ENCODE measurements at places on chromosomes 6 and 20.

- no peak for DNase-seq
Measured at GRCh38 chr6:5785249-5785648, 221.5 kb downstream of the NRN1 start.

DNA sequence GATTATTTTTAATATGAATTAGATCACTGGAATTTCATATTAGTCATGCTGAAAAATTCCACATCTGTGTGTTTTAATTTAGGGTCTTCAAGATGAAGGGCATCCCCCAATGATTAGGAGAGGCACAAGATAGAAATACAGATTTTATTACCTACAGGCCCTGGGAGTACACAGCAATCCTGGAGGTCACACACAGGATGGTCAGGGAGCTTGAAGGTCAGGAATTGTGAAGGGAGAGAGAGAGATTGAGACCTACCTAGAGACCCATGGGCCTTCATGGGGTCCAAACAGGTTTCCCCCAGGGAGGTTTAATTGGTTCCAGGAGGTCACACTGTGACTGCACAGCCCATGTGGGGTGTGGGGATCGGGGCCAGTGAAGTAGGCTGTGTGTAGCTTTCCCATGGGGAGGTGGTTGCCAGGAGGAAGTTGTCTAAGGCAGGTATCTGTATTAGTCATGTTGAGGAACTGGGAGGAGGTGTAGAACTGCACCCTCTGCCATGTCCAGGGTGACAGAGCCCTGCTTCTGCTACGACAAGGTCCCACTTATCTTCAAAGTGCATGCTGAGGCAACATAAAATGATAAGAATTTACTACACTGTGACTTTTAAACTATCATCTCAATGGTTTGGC is 18.3 kb downstream of the SNX9 start:
- no peak for DNase-seq

DNA sequence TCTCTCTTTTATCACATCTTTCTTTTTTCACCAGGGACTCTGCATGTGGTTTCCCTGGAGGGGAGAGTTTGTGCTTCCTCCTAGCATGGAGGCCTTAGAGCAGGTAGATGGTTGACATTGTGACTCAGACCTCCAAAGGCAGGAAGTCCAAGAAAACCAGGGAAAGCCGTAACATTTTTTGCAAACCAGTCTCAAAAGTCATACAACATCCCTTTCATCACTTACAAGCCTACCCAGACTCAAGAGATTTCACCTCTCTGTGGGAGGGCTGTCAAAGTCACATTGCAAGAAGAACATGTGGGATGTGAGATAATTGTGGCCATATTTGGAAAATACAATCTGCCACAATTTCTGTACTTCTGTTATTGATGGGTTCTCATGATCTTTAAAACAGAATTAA is 46.2 kb downstream of the SNRNP48 start:
- DNase-seq = no peak

DNA sequence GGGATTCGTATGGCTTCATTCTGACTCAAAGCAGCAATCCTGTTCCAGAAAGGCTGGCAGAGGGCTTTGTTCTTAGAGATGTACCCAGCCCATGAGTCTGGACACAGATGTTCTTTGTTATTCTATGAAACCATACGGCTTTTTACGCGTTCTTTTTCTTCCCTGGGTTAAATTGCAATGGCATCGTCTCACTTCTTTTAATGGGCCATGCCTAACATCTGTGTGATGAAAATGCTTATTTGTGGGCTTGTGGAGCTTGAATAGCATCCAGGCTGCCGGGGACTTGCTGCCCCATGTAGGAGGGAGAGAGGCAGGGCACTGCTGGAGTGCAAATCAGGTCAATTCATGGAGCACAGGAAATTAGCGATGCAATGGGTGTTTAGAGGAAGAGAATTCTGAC is 19.4 kb downstream of the FAM50B start:
- no peak for DNase-seq

GRCh38 chr6:37309046-37309445 is 44.7 kb upstream of the RNF8 start:
- no peak for DNase-seq

GRCh38 chr6:152310371-152310954 is 326.7 kb downstream of the SYNE1 start:
- DNase-seq = no peak

DNA sequence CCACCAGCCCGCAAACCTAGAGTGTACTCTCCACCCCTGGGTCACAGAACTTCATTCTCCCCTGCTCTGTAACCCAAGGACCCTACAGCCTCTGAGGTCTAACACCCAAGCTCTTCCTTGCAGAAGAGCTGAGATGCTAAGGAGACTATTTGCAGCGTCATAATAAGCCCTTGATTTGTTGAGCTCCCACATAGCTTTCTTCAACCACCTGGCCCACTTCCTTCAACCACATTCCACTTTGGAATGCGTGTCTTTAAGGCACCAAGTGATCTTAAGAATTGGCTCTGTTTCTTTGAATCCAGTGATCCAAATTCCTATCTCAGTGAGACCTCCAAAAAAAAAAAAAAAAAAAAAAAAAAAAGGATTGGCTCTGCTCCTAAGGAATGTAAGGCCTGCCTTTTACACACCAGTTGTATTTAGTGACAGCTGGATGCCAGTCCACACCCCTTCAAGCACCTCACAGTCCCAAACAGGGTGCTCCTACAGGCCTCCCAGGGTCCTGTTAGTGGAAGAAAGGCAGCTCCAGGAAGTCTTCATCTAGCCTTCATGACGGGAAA is 106.2 kb downstream of the UBE3D start:
- no peak for DNase-seq

DNA sequence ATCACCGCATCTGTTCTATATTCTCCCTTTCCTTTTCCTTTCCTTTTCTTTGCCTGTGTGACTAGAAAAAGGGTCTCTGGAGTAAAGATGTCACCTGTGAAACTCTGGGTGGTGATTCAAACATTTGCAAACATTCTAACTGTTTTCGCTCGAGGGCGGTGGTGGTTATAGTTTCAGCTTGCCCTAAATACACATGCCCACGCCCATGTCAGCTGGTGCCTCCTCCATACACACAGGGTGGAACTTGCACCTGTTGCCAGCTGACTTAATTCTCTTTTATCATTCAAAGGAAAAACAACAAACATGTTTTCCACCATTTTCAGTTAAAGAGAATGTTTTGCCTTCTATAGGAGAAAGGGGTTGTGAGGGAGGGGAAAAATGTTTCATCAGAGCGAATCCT is 381.9 kb upstream of the ARID1B start:
- no peak for DNase-seq

DNA sequence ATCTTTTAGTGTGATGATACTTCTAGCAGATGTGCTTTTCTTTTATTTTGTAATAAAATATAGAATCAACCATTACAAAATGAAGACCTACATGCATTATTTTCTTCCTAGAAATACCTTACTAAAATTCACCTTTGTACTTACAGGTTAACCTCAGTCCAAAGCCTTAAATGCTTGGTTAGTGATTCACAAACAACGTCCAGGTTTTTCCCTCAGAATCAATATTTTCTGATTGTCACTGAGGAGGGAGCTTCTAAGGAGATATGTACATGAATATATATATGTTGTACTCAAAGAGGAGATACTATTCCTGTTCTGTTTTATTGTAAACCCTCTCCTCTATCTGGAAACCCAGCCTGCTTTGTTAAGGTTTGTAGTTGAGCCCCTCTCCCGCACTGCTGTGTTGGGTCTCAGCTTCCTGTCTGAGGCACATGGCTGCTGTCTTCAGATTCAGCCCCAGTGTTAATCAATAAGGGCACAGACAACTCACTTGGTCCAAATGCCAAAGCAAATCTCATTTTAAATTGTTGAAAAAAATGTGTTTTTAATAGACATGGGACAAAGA is 33.9 kb upstream of the HS3ST5 start:
- DNase-seq = no peak

DNA sequence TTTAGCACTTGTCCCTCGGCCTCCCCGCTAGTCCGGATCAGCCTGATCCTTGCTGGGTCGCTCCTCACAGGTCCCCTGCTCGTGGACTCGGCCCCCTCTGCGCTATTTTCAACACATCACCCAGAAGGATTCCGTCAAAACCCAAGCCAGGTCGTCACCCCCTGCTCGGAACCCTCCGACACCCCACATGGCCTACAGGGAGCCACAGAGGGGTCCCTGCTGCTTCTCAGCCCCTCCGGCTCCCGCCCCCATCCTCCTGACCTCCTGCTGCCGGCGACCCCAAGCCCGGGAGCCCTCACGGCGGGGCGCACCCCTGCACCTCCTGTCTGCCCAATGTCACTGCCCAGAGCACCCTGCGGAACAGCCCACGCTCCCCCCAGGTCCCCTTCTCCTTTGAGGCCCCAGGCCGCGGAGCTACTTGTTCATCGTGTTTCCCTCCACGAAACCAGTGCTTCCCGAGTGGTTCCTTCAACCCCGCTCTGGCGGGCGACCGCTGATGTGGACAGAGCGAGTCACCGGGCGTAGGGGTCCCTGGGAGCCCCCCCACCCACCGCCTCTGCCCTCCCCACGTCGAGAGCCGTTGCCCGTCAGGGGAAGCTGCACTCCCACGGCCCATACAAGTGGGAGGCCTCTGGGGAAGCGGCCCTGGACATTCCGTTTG is 638 bp upstream of the MYL9 start:
- no peak for DNase-seq

- DNase-seq = no peak
Measured at GRCh38 chr6:36717871-36718540, 20.4 kb downstream of the RAB44 start.

GRCh38 chr6:110939429-110940200 is 18.9 kb upstream of the GTF3C6 start:
- no peak for DNase-seq

DNA sequence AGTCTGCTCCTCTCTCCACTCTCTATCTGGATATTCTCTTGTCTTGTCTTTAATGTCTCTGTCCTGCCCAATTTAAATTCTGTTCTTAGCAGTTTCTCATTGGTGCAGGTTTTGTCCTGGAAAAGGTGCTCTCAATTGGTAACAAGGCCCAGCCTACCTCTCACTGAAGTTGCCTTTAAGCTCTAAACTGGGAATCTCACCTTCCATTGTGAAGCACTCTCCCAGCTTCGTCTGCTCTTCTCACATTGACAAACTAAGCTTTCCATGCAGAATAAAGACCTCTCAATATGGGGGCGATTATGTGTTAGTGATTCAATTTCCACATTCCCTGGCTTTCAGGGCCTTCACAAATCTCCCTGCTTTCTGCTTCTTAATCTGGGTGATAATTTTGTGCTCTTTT is 1712.2 kb downstream of the GRIK2 start:
- no peak for DNase-seq

GRCh38 chr6:150999576-150999975 is 134.1 kb downstream of the MTHFD1L start:
- no peak for DNase-seq

DNA sequence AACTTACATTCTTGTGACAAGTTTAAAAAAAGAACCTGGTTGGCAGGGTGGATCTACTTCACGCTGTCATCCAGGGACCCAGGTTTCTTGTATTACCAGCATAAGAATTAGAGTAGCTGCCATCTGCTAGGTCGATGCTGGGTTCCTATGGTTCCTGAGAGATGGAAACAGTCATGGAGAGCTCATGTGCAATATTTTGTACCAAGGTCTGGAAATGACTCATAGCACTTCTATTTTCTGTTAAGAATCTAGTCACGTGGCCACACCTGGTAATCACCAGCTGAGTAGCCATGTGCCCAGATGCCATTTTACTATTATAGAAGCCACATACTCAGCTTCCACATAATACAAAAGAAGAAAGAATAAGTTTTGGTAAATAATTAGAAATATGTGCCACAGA is 171.3 kb downstream of the CD83 start:
- DNase-seq = no peak

DNA sequence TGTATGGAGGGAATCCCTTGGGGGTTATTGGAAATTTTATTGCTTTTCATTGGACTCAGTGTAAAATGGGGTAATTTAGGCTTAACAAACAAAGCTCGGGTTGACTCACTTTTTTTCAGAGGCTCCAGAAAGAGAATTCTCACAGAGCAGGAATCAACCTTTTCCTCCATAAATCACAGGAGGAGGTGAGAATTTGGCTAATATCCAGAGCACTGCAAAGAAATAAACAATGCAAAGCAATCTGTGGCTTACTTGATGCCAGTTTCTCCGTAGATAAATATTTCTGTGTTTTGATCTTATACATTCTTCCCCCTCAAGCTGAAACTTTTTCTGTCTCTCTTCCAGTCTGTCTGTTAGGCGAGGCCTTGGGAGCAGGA is 176.6 kb downstream of the TSHZ2 start:
- DNase-seq = no peak

DNA sequence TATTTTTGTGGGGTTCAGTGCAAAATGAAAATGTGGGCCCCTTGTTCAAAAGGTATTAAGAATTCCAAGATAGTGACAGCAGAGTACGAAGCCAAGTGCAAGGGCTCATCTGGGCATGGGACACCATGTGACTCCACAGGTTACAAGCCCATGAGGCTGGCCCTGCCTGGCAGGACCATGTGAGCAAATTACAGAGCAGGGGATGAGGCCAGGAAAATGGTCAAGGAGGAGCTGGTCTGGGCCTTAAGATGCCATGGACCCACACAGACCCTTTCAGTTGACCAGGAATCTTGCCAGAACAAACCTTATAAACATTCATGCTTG is 86.9 kb downstream of the SNX5 start:
- DNase-seq = no peak

- DNase-seq = no peak
Measured at GRCh38 chr6:155578251-155578650, 122.6 kb upstream of the NOX3 start.

Data from stimulated activated CD8-positive, alpha-beta memory T cell treated with anti-CD3 and anti-CD28 coated beads, Interleukin-15, amount 100 ng/mL, for 4 hours (primary cell).